RWPE1 (cell line): ENCODE measurements at places on chromosomes 12 and 14.

GRCh38 chr12:38149395-38150073 lies 167.0 kb upstream of the ALG10B start:
- peak; percentile 49 for DNase-seq

GRCh38 chr14:100072783-100073346 lies 7.6 kb downstream of the EVL start:
- no peak for DNase-seq

DNA sequence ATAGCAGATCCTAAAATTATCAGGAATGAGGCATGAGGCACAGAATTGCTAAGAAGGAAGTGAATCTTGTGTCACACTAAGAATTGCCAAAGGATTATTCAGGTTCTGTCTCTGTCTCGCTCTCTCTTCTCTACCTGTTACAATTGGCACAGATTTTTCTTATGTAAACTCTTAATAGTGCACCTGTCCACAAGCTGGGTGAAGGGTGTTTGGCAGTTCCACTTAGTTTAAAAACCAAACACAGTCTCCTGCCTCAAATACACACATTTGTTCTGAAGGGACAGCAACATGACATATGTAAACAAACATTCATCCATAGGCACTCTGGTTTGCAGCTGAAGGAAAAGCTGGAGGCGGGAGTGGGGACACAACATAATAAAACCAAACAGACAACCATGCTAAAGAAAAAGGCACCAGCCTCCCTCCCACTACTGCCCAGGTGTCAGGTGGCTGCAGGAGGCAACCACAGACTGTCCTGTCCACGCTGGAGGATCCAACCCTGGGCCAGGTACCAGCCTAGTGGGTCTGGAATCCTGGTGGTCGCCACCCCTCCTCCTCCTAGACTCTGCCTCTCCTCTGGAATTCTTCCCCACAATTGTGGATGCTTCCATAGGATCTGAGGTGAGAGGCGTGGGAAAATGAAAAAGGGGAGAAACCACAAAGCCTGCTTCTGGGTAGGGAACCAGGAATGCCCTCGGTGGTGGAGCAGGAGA lies 81.2 kb downstream of the TMEM260 start:
- DNase-seq: no peak

DNA sequence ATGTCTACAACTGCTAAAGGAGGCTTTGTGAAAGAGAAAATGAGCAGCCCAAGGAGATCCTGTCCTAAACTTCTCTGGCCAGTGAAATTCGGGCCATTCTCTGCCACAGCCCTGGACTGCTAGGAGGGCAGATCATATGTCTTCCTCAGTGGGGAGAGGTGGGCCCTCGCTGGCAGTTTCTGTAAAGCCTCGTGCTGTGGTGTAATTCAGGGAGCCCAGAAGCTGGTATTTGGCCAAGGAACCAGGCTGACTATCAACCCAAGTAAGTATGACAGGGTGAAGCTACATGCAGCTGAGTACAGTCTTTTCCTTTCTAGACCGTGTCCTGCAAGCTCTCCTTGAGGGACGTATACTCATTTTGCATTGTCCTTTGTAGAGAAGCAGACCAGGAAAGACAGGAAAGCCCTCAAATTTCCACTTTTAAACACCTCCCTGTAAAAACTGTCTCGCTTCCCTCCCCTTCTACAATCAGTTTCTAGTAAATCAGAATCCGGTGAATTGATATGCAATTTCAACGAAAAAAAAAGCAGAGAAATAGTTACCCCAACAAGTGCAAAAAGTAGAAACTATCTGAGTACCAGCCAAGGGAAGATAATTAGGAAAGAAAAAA lies 106.8 kb downstream of the DAD1 start:
- DNase-seq: no peak

GRCh38 chr12:68350753-68351152 lies 18.6 kb upstream of the MDM1 start:
- DNase-seq: no peak
